ENCODE measurements at places on chromosomes 13 and 19. TPM values are rescaled to one million over a fixed set of nuclear protein-coding genes. Genes with fewer than 3 reads are reported as not detected.

Gene ZNF497
- total RNA-seq: 1.5 TPM

Gene SLITRK6
- 0.21 TPM for total RNA-seq

Gene SLC15A1
- total RNA-seq: not detected

Gene FUT2
- not detected for total RNA-seq

Gene CCNA1
- 0.31 TPM for total RNA-seq

Gene KLK4
- not detected for total RNA-seq

Gene TMC4
- total RNA-seq: 1.3 TPM

Gene FCER2
- total RNA-seq: not detected

Gene ZIC5
- total RNA-seq: 3.5 TPM

Gene ZSCAN22
- 2.6 TPM for total RNA-seq

Gene ADM5
- total RNA-seq: 5.8 TPM

All from A549 treated with RU486 at 1 μM for 4 hours (cell line).